ENCODE measurements at places on chromosomes 5 and 9.

GRCh38 chr9:89749500-89750116 lies 144.8 kb downstream of the GADD45G start:
- no peak for DNase-seq

GRCh38 chr9:15670246-15670645 lies 117.4 kb downstream of the CCDC171 start:
- no peak for DNase-seq

- no peak for DNase-seq
These were observed 716.3 kb downstream of the BRINP1 start for GRCh38 chr9:118652912-118653311.

DNA sequence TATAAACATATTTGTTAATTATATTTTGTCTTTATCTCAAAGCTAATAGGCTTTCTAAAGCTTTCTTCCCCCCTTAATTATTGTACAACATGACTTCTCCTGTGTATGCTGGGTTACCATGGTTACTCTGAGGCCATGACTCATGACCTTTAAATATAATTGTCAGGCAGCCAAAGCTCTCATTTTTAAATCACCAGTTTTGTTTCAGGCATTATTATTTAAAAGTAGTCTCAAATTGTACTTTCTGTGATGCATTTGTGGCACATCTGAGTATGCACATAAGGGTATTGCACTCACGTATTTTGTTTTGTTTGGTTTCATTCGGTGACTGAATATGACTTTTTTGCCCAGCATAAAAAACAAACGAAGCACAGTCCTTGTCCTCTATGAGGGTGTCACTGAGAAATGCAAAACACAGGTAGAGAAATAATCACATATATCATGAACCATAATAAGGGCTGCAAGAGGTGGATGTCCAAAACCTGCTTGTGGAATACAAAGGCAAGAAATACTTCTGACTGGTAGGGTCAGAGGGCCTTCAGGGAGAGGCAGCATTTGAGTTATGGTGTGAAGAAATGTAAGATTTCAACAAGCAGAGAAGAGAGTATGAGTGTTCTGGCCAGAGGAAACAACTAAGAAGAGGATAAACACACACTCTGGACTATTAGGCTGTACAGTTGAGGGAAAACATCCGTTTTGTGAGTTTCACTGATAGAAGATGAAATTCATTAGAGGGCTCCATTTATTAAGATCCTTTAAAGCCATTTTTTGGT lies 2.1 kb downstream of the CCDC192 start:
- no peak for DNase-seq

- DNase-seq = no peak
These were observed 22.6 kb downstream of the OTULIN start for GRCh38 chr5:14687023-14687665.

DNA sequence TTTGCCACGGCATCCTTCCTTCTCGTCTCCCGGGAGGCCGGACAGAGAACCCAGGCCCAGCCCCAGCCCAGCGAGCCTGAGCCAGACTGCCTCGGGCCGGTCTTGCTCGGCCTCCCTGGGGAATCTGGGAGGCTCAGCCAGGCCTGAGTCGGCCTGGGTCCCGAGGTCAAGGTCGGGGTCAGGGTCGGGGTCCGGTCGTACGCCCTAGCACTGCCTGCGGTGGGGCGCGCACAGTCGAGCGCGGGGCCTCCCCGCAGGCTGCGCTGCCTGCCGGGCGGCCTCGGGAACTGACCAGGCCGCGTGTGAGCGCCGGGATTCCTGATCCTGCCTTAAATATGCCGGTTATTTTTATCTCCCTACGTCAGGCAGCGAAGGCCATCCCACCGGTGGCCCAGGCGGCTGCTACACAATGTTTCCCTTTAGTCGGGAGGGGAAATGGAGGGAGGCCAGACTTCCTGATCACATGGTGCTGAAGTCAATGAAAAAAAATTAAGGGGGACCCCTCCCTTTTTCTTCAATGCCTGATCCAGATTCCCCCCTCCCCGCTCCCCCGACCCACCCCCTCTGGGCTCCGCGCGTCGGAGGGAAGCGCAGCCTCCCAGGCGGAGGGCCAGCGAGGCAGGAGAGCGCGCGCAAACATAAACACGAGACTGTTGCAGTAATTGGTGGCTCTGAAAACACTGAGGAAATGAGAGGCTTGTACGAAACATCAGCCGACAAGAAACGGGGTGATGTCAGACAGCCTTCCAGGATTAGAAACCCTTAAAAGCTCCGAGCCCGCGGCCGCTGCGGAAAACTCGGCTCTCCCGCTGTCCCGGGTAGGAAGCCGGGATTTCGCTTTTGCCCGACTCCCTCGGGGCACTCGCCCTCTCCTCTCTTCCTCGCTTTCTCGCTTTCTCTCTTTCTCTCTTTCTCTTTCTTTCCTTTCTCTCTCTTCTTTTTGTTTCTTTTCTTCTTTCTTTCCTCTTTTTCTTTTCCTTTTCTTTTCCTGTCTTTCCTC lies 148.2 kb upstream of the KLF4 start:
- DNase-seq = peak; percentile 90

GRCh38 chr5:109823597-109823996 lies 133.9 kb downstream of the MAN2A1 start:
- DNase-seq = no peak

DNA sequence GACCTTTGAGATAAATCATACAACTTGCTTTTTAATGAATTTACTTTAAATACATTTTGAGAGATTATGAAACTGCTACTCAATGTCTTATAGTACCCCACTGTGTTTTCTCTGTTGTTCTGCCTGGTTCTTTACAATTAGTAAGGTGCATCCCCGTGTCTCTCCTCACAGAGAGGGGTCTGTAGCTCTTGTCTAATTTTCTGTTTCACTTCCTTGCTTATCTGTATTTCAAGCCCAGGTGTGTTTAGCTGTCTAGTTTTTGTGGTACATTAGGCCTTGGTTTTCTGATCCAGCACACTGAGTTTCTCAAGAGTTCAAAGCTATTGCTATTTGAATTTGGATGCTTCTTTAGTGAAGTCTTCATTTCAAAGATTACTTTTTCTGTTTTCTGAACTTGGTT lies 105.1 kb downstream of the MAST4 start:
- no peak for DNase-seq

DNA sequence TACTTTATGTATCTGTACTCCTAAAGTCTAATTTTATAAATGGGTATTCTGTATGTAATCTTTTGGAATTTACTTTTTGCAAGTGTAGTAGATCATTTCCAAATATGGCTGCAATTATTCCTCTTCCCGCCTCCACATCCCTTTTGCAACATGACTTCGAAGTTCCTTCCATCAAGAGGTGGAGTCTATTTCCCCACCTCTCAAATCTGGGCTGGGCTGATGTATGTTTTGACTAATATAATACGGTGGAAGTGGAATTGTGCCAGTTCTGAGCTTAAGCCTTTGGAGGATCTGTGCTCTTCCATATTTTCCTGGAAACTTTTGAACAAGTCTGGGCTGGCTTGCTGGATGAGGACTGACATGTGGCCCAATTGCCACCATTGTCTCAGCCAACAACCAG lies 155.9 kb downstream of the FGF18 start:
- DNase-seq = no peak

- no peak for DNase-seq
These were observed 15.5 kb upstream of the FAM120AOS start for GRCh38 chr9:93468763-93469456.

GRCh38 chr9:134321531-134321930 lies 4.7 kb upstream of the RXRA start:
- DNase-seq = no peak

DNA sequence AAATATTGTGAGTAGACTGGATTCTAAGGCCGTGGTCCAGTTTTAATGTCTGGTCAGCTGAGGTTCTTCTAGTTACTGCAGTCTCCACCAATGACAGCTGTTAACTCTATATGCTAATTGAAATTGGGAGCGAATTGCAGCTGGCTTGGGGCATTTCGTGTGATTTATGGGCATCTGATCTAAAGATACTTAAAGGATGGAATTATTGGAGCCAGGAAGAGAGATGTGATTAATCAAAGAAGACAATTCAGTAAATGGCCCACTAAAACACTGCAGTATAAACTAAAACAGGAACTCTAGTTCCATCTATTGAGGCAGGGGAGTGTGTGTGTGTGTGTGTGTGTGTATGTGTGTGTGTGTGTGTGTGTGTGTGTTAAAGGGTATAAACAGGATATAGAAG lies 157.5 kb upstream of the IQGAP2 start:
- no peak for DNase-seq

- DNase-seq = no peak
These were observed at the start of gene NDST1 for GRCh38 chr5:150507474-150508276. TSS of gene NDST1 (plus strand) at chr5:150508131. CDS start at chr5:150521255, 13,124 bp downstream.

- DNase-seq = no peak
These were observed 5.0 kb downstream of the OR2V2 start for GRCh38 chr5:181152406-181152805.

- no peak for DNase-seq
These were observed 294.8 kb upstream of the KIF2A start for GRCh38 chr5:62011089-62011664.

DNA sequence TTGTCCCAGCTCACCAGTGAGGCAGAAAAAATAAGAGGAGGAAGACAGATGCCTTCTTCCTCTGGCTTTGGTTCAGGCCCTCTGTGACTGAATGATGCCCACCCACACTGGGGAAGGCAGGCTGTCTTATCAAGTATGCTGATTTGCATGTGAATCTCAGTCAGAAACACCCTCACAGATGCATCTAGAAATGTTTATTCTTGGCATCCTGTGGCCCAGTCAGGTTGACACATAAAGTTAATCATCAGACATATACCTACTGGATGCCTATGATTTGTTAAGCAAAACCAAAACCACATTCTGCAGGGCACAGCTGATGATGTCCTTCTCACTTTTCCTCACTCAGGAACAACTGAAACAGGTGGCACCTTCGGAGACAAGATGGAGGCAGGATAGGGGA lies 243.4 kb upstream of the KCNN2 start:
- no peak for DNase-seq

- peak; percentile 28 for DNase-seq
These were observed 27.7 kb upstream of the SSBP2 start for GRCh38 chr5:81778642-81779041.

DNA sequence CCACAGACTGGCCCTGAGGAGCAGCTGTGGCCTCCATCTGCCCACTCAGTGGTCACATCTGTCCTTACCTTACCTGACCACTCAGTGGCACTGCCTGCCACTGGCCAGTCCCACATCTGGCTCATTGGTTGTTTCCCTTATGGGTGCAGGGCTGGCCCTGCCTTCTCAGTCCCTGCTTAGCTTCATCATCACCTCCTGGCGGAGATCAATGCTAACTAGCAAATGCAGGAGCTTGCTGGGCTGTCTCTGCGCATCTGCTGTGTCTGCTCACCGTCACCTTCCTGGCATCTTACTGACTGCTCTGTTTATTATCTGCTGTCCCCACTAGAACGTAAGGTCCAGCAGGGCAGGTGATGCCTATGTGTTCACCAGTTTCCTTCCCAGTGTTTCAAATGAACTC lies 356.9 kb downstream of the SEMA5A start:
- DNase-seq = no peak

DNA sequence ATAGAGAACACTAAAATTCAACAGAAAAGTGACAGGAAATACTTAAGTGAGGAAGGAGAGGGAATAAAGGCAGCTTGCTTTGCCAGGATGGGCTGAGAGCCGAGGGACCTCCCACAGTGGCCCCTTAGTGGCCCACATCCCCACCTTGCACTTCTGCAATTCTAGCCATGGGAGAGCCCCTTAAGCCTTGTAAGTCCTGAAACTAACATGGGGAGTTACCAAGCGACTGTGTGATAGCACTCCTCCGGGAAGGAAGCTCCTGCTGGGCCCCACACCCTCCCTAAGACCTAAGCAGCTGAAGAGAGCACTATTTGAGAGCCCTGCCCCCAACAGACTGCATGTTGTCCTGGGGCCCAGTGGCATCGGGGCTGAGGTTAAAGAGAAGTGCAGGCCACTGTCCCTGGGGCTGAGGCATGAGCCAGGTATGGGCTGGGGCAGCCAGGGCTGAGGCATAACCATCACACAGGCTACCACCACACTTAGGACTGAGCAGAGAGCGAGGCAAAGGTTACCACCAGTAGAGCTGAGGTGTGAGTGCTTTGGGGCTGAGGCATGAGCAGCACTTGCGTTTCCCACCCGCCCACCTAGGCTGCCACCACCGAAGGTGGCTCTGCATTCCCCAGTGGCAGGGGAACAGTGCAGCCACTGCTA lies 301.8 kb upstream of the TRPC7 start:
- DNase-seq = no peak

DNA sequence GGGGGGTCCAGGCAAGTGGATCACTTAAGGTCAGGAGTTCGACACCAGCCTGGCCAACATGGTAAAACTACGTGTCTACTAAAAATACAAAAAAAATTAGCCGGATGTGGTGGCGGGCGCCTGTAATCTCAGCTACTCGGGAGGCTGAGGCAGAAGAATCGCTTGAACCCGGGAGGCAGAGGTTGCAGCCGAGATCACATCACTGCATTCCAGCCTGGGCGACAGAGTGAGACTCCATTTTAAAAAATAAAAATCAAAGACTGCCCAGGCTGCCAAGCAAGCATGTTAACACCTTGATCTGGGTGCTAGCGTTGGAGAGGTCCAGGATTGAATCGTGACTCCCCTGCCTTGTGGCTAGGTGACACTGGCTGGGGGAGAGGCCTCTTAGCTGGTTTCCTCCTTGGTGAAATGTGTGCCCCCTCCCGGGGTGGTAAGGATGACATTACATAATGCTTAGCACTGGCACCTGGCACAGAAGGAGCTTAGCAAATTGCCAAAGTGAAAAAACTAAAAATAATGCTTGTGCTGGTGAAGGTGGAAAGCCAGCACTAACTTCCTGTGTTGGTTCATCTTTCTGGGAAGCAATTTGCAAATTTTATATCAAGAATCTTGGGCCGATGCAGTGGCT lies 2.2 kb upstream of the CIZ1 start:
- no peak for DNase-seq

- no peak for DNase-seq
These were observed 11.1 kb downstream of the OLFM1 start for GRCh38 chr9:135098400-135099105.

DNA sequence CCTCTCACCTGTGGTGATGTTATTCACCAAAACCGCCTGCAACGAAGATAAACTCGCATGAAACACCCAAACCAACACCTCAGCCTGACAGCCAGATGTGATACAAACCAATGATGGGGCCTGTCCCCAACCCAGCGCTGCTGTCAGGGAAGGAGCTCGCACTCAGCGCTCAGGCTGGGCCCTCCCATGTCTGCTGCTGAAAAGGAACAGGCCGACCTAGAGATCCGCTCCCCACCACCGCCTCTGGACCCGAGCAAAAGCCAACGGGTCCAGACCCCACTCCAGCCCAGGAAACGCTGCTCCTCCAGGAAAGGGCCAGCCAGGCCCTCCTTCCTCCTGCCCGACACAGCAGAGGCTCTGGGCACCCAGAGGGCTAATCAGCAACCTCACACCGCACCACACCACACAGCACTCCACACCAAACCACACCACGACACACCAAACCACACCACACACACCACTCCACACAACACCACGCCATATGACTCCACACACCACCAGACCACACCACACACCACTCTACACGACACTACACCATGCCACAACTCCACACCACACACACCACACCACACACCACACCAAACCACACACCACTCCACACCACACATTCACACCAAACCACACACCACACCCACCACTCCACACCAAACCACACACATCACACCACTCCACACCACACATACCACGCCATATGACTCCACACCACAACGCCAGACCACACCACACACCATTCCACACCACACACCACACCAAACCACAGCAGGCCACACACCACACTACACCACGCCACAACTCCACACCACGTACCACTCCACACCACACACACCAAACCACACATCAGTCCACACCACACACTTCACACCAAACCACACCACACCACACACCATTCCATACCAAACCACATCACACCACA lies 46.5 kb downstream of the GOLM1 start:
- no peak for DNase-seq

- no peak for DNase-seq
These were observed 50.3 kb downstream of the ZNF462 start for GRCh38 chr9:106913276-106913675.

- no peak for DNase-seq
These were observed 195.4 kb downstream of the HSPA4 start for GRCh38 chr5:133247151-133247709.

Data from globus pallidus (tissue), 1 donor.